ENCODE measurements at places on chromosomes 3 and 15.

DNA sequence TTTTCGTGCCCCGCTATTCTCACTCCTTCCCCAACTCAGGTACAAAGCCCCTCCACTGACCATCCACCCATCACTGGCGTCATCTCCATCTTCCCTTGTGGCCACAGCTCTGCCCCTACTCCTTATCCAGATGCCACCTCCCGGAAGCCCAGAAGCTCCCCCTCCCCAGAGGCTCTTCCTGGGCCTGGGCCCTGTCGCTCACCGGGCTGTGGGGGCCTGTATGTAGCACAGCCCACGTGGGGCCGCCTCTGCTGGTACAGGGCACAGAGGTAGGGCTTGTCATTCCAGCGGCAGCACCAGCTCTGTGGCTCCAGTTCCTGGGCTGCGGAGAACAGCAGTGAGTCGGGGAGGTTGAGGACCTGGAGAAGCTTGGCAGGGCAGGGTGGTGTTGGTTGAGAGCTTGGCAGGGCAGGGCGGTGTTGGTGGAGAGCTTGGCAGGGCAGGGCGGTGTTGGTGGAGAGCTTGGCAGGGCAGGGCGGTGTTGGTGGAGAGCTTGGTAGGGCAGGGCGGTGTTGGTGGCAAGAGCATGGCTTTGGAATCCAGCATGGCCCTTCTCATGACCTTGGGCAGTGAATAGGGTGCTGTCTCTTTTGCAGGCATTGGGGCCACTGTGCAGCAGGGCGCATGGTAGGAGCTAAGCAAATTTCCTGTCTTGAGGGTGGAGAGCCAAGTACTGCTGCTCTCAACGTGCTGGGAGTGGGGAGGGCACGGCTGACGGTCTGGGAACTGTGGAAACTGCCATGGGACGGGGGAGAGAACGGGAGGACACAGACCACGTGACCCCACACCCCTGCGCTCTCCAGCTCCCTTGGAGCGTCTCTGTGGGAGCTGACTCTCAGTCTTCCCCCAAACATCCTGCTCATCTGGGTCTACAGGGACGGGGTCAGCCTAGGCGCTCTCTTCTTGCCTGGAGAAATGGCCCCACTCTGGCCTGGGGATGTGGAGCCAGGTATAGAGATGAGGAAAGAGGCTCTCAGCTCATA, 43.4 kb downstream of the MUC20 start:
- DNase-seq, result no peak

DNA sequence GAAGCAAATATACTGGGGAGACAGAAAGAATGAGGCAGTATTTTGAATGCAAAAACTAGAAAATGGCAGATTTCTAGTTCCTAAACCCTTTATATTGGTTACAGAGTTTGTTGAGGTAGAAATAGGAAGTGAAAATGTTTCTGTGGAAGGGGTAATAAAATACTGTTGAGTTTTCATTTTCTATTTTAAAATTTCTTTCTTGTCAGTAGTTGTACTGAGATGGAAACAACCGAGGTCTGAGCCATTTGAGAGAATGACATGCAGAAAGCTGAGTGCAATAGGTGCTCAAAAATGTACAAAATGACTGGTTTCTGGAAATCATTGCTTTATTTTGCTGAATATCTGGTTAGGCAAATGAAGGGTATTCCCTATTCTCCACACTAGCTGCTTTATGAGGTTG, 361.4 kb downstream of the CHL1 start:
- no peak for DNase-seq

GRCh38 chr3:126125781-126126251, 41.9 kb upstream of the SLC41A3 start:
- no peak for DNase-seq

- DNase-seq, result no peak
Observed at GRCh38 chr15:39629906-39630305, 49.0 kb downstream of the THBS1 start.

- DNase-seq, result no peak
Observed at GRCh38 chr15:66165856-66166255, 87.7 kb downstream of the MEGF11 start.

- no peak for DNase-seq
Observed at GRCh38 chr15:81886080-81886479, 159.7 kb downstream of the MEX3B start.

DNA sequence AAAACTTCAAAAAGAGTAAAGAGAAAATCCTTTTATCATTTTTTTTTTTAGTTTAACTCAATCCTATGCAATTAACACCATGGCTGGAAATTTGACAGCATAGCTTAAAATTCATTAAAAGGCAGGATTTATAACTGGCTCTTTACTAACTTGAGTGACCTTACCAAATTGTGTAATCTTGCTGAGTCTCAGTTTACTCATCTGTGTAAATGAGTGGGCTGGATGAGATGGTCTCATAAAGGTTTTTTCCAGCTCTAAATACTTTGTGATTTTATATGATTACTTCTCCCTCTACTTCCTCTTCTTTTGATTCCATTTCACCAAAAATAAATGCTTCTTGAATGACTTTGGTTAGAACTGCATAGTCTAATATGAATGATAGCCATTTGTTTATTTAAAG, 234.9 kb upstream of the SATB1 start:
- DNase-seq, result no peak

GRCh38 chr15:69156736-69157381, 3.6 kb upstream of the GLCE start:
- no peak for DNase-seq

DNA sequence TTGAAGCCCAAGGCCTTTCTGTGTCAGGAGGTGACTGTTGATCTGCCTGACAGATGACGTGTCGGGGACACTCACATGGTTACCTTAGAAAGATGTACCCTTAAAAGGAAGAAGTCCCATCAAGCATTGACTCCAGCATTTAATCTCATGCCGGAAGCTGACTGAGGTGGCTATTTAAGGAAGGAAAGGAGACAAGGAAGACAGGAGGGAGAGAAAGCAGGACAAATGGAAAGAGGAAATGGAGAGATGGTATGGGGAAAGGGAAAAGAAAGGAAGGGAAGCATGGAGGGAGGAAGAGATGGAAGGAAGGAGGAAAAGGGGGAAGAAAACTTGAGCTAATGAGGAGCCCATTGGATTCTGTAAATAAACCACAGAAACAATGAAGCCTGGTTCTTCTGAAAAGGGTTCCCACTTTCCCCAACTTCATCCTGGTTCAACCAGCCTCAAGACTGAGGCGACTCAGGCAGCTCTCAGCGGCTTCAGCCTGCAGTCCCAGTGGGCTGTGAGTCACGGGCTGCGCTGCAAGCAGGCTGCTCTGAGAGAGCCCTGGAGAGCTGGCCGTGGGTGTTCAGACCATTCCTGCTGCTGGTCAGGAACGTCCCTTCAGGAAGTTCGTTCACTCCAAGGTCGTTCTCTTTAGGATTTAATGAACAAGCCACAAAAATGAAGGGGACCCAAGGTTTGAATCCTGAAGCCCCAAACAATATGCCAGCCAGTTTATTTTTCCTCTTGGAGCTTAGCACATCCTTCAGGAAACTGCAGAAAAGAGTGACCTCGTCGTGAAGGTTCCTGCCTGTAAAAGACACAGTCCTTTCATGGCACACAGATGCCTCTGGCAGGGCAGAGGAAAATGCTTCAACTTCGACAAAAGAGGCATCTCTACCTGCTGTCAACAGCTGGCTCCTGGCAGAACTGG, 69.6 kb upstream of the THBS1 start:
- DNase-seq, result no peak

DNA sequence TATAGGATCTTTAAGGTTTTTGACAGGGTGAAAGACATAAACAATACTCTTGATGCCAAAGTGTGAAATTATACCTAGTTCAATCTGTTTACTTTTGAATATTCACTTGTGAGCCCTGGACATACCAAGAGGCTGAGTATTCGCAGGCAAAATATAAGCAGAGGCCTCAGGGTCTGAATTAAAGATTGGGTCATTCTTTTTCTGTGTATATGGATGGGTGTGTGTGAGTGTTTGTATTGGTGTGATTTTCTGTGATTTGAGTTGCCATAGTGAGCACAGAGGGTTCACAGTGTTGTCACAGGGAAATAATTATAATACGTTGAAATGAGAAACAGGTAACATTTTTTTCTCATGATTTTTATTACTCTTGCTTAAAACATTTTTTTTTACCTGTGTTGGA, 770.7 kb upstream of the ALCAM start:
- DNase-seq, result no peak

- DNase-seq, result no peak
Observed at GRCh38 chr3:12963231-12963896, 109.9 kb downstream of the IQSEC1 start.

DNA sequence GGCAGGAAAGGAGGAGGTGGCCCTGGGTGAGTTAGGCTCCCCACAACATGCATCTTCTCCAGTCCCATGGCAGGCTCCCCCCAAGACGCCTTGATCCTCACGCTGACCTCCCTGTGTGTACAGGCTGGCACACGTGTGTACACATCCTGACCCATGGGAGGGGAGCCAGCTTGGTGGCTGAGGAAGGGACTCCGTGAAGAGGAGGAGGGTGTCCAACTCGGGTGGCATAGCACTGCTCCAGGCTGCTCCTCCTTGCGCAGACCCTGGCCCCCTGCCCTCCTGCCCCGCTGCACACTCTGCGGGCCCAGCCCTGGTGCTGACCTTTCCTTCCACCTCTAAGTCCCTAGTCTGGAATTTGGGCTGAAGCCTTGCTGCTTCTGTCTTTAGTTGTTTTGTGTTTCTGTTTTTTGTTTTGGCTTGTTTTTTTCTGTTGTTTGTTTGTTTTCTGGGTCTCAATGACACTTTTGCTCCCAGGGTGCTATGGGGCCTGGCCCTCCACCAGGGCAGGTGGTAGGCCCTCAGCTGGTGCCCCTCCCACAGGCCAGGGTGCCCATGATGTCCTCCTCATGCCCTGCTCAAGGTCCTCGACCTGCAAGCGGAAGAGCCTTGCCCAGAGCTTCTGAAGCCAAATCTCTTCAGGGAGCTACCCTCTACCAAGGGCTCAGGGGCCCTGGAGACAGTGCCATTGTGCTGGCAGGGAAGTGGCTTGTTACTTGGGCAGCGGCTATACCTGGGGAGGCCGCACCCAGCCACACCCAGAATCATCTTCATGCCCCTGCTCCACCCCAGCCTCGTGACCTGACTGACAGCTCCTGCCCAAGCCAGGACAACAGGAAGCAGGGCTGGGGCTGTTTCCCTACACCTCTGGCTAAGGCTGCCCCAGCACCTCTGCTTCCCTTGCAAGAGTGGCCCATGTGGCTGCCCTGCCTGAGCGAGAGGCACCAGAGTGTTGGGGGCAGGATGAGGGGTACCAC, 5.1 kb downstream of the EPHB3 start:
- DNase-seq, result no peak

DNA sequence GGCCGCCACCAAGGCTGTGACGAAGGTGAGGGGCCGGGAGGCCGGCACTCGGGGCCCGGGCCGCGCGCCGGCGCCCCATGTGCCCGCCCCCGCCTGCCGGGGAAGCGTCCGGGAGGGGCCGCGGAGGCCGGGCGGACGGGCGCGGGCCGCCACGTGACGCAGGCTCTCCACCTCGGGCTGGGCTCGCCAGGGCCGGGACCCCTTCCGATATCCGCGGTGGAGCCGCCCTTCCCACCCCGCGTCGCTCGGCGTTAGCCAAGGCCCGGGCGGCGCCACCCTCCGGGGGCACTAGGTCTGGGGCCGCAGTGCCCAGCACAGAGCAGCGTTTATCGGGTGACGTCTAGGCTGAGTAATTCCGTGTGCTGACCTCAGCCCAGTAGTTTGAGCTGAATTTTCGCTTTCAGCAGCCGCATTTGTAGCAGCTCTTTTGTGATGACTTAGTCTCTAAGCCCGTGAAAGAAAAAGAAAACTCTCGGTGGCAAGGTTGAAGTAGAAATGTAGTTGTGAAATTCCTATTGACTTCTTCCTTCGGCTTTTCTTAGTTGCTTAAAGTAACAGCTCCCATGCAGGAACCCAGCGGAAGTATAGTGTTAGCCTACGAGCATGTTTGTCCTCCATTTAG, 885 bp downstream of the CDV3 start:
- no peak for DNase-seq

DNA sequence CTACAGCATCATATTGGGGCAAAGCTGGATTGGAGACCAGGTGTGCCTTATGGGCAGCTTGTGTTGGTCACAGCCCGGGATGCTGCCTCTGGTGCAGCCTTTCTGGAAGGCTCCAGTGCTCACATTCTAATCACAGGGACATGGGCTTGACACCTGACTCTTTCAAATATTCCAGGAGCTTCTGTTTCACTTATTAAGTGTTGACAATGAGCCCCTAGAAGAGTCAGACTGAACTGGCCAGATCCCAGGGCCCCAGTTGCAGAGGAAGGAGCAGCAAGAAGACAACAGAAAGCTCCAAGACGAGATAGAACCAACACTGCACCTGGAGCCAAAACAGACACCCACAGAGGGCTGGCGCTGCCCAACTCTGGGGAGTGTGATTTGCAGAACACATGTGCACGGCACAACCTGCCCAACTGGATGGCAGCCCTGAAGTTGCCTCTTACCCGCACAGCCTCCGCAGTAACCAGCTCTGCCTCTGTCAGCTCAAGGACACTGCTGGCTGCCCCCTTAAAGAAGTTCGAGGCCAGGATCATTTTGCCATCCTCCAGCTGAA, 30.3 kb downstream of the ALDH1L1 start:
- DNase-seq, result no peak

- no peak for DNase-seq
Observed at GRCh38 chr15:60195611-60196010, 191.5 kb downstream of the FOXB1 start.

GRCh38 chr3:24985668-24986067, 442.4 kb upstream of the RARB start:
- no peak for DNase-seq

DNA sequence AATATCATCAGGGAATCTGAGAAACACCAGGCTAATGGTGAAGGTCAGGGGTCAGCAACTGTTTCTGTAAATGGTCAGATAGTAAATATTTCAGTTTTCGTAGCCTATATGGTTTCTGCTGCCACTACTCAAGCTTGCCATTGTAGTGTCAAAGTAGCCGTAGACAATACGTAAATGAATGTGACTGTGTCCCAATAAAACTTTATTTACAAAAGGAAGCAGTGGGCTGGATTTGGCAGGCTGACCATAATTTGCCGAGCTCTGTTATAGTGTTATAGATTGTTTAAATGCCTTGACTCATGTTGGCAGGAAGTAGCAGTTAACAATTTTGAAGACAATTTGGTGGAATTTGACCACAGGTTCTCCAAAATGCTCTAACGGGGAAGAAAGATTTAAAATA, 548.2 kb downstream of the FOXP1 start:
- no peak for DNase-seq

DNA sequence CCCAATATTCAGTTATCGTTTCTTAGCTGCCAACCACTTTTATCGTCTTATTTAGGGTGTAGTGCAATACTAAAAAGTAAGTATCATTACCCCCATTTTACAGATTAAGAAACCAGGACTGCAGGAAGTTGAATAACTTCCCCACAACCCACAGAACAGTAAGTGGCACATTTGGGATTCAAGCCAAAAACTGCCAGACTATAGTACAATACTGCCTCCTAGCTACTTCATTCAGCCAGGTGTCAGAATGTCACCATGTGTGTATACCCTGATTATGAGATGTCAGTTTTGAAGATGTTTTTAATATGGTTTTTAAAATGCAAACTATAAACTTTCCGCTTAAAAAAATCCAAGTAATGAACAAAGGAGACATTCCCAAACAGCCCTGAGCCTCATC, 74.2 kb upstream of the PROK2 start:
- no peak for DNase-seq

GRCh38 chr3:87494264-87494663, 217.9 kb upstream of the POU1F1 start:
- DNase-seq, result no peak

GRCh38 chr15:82807920-82808633, 1.4 kb upstream of the WHAMM start:
- no peak for DNase-seq

- no peak for DNase-seq
Observed at GRCh38 chr15:77266708-77267386, 153.1 kb downstream of the PEAK1 start.

All from urinary bladder (tissue), 4 donors.